ENCODE measurements at places on chromosomes 2 and 18. TPM values are rescaled to one million over a fixed set of nuclear protein-coding genes. Genes with fewer than 3 reads are reported as not detected.

GRCh38 chr2:57515366-57515765 lies 531.2 kb upstream of the VRK2 start:
- no peak for DNase-seq

- DNase-seq, result no peak
Measured at GRCh38 chr2:29345236-29345635, 230.0 kb downstream of the CLIP4 start.

DNA sequence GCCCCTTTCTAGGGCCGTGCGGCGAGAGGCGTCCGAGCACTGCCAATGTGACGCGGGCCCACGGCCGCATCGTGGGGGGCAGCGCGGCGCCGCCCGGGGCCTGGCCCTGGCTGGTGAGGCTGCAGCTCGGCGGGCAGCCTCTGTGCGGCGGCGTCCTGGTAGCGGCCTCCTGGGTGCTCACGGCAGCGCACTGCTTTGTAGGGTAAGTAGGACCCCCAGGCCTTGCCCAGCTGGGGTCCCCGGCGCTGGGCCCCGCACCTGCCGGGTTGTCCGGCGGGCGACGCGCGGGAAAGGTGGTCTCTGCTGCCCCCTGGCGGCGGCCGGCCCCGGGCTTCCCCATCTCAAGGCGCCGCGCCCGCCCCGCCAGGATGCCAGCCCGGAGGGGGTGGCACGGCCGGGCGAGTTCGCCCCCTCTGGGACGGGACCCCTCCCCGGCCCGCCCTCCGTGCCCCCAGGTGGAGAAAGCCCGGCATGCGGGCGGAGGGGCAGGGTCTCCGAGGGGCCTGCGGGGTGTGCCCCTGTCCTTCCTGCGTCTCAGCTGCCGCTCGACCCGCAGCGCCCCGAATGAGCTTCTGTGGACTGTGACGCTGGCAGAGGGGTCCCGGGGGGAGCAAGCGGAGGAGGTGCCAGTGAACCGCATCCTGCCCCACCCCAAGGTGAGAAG lies 1.9 kb downstream of the PRSS56 start:
- DNase-seq, result peak; percentile 53

GRCh38 chr18:52685316-52685715 lies 345.3 kb downstream of the DCC start:
- DNase-seq, result no peak

- no peak for DNase-seq
Measured at GRCh38 chr2:104852090-104852666, 1.7 kb upstream of the POU3F3 start.

DNA sequence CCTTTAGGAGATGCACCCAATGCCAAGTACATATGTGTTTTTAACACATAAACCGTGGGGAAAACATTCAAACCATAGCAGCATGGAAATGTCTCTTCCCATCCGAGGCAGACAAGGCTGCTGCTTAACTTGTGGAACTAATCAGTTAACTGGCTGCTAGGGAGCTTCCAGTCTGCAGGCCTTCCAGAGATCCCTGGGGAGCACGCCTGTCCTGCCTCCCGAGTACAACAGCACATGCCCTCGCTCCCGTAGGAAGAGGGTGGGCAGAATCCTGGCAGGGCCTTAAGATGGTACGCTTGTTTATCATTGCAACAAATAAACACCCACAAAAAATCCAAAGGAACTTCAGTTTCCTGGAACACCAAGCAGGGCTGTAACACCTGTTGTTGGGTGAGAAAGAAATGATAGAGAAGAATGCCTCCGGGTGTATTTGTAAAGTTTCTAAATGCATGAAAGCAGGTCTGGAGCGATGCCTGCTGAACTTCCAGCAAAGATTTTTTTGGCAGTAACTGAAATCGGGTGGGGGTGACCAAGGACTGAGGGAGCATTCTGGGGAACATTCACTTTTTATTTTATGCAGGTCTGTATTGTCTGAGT lies 56.2 kb downstream of the EDAR start:
- DNase-seq, result no peak

- DNase-seq, result no peak
Measured at GRCh38 chr18:37937287-37937686, 371.7 kb upstream of the CELF4 start.

GRCh38 chr2:99636144-99637034 lies 146.6 kb upstream of the REV1 start:
- peak; percentile 94 for DNase-seq

DNA sequence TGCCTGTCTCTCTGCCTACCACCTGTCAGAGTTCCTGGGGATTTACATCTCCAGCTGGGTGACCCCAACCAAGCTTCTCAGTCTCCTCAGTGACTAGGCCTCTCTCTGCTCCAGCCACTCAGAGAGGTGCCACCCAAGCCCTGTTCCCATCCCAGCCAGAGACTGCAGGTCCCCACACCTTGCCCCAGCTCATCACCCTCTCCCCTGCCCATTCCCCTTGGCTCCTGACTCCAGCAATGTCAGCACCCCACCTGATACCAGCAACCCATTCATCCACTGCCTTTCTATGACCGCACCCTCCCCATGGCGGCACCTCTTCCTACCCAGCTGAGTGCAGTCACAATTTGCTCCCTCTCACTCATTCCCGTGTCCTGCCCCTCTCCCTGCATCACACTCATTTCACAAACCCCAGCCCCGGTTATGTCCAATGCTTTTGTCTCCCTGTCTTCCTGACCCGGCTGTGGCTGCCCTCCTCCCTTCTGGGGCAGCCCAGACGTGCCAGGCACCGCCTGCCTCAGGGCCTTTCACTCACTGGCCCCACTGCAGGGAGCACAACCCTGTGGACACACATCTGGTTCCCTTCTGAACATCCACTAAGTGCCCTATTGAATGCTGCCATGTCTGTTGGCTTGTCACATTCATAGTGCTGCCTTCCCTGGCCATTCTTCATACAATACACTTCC lies 494.8 kb upstream of the HS6ST1 start:
- no peak for DNase-seq

GRCh38 chr2:175037941-175038340 lies 32.8 kb upstream of the CHN1 start:
- DNase-seq, result no peak

- no peak for DNase-seq
Measured at GRCh38 chr2:48588745-48589144, 28.9 kb upstream of the GTF2A1L start.

DNA sequence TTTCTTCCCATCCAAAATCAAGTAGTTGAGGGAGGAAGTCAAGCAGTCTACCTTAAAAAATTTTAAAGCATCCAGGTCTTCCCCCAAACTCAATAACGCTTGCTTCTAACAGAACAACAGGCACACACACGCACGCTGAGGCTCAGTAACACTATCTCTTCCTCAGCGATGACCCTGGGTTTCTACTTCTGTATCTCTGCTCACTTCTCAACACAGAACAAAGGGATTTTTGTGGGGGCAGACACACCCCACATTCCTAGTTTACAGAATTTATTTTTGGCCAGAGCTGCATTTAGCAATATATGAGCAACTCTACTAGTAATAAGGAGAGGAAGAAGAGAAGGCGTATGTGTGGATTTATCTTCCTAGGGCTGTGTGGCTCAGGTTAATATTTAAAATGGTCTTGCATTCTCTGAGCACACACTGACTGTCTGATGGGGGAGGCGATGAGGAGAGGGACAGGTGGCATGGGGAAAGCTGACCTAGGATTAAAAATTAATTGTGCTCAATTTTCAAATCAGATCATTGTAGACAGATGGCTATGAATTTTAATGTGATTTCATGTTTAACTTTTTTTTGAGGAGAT lies 71.3 kb upstream of the PPM1B start:
- DNase-seq, result no peak

DNA sequence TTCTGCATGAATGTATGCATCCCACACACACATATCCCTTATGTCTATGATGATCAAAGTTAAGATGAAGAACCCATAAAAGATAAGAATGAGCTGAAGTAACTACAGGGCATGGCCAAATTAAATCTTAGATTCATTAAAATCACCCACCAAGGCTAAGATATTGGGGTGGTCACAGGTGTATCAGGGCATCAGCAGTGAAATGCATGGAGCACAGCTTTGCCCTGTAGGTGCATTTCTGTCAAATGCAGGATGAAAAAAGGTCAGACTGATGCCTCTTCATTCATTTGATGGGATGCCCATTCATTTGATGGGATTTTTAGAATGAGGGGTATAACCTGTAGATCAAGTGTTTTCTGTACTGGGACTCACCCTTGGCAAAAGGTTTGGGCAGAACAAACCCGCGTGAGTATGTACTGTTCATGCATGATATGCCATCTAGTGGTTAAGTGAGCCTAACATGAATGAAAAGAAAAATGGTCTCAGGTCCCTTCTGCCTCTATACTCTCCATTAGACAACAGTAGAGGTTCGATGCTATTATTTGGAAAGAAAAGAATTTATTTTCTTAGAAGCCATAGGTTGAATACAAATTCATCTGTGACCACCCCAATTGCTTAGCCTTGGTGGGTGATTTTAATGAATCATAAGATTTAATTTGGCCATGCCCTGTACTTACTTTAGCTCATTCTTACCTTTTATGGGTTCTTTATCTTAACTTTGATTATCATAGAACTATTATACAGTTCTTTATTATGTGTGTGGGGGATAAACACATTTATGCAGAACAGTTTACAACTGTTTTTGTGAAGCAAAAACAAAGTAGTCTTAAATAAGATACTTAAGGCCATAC lies 43.2 kb upstream of the NOSTRIN start:
- no peak for DNase-seq

DNA sequence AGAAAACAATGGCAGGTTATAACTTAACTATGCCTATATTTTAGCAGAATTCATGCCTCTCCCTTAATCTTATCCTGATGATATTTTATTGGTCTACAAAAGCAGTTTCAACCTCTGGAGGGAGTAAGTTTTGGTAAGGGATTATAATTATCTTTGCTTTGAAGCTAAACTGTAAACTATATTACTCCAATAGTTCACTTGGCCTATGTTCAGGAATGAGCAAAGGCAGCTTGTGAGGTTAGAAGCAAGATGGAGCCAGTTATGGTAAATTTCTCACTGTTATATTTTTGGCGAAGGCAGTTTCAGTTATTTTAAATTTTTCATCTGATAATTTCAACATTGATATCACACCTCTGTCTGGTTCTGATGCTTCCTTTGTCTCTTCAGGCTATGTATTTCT lies 192.5 kb upstream of the RGPD4 start:
- no peak for DNase-seq

GRCh38 chr2:204133476-204133875 lies 196.9 kb downstream of the ICOS start:
- no peak for DNase-seq

GRCh38 chr2:113248997-113249770 lies 29.5 kb downstream of the PAX8 start:
- DNase-seq, result peak; percentile 71

- DNase-seq, result no peak
Measured at GRCh38 chr18:34697233-34697632, 12.9 kb upstream of the DTNA start.

GRCh38 chr2:191670076-191670475 lies 7.9 kb upstream of the NABP1 start:
- DNase-seq, result no peak

DNA sequence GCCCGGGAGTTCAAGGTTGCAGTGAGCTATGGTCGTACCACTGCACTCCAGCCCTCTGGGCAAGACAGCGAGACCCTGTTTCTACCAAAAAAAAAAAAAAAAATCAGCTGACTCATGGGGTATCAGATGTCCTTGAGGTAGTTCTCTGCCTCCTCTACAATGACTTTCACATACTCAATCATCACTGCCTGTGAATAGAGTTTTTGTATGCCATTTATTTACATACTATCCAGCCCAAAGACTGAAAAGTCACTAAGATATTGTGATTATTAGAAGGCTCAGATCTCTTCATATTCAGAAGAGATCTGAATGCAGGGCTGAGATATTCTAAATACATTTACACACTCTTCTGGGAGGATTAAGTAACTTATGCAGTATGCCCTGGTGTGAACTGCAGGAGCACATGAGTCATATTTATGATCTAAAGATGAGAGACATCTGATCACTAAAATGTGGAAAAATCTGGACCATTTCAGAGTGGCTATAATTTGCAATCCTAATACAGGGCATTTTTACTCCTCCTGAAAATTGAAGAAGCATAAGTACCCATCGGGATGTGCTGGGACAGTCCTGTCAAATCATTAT lies 38.9 kb downstream of the KLF7 start:
- no peak for DNase-seq

GRCh38 chr2:119694470-119694844 lies 15.5 kb downstream of the TMEM177 start:
- no peak for DNase-seq

DNA sequence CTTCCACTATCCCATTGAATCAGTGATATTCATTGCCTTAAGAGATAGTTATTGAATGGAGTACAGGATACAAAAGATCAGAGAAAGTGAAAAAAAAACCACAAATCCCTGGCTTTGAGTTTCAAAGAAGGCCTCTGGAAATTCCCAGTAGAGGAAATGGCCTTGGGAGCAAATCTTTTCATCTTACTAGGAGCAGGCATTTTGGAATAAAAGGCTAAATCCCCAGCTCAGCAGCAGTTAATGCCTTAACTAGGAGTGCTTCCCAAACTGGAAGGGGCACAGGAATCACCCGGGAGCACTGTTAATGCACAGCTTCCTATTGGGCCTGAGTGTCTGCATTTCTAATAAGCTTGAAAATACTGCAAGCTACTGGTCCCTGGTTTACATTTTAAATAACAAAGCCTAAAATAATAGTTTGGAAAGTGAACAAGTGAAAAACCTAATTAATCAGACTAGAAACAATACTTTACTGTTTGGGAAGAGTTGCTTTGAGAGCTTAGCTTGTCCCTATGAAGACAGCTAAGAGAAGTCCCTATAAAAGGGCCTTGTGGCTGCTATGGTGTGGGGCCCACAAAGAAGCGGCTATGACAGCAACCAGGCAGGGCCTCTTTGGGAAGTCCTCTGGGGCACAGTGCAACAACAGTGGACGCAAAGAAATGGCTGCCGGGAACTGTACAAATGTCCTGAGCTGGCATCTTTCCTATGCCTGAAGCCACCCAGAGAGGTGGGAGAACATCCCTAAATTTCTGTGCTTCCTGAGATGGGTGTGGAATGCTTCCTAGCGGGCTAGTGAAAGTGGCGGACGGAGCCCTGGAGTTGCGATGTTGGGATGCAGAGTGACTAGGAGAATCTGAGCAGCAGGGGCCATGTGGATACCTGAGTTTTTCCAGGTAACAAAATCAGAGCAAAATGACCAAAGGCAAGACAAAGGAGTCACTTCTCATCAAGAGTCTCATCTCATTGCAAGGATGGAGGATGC lies 117.1 kb upstream of the KLHL14 start:
- no peak for DNase-seq

GRCh38 chr2:166067229-166067628 lies 60.6 kb downstream of the SCN1A start:
- no peak for DNase-seq

Gene PRKAG3
- total RNA-seq, result not detected

Gene MAP4K4
- total RNA-seq, result 25.6 TPM

Gene PSMD14
- total RNA-seq, result 69.2 TPM

Gene RSAD2
- total RNA-seq, result 0.29 TPM

Gene SLC35F6
- total RNA-seq, result 8.2 TPM

Gene UGT1A4
- total RNA-seq, result not detected

Gene ATP8B1
- total RNA-seq, result 24.9 TPM

Gene CAPN13
- not detected for total RNA-seq

Gene VAMP8
- total RNA-seq, result 5.2 TPM
